ENCODE measurements at places on chromosomes 4 and X. TPM values are rescaled to one million over a fixed set of nuclear protein-coding genes. Genes with fewer than 3 reads are reported as not detected.

Gene WFS1
- total RNA-seq: 125 TPM

Gene CFI
- 29.1 TPM for total RNA-seq

Gene CD38
- total RNA-seq: 7.1 TPM

Gene SPANXN4
- not detected for total RNA-seq

Gene KCTD8
- total RNA-seq: 1.5 TPM

Gene NEUROG2
- total RNA-seq: not detected

Gene SEC24B
- total RNA-seq: 33.7 TPM

Gene PABPC4L
- 1.5 TPM for total RNA-seq

Gene GRIPAP1
- total RNA-seq: 42.5 TPM

Gene CENPI
- 5.2 TPM for total RNA-seq

Gene IL21
- total RNA-seq: not detected

Gene GAB3
- 7.5 TPM for total RNA-seq

Gene RHOXF2
- not detected for total RNA-seq

Gene MGARP
- 1.4 TPM for total RNA-seq

Gene NRK
- total RNA-seq: under 0.01 TPM

Gene GRIA2
- total RNA-seq: 11.5 TPM

Gene EFHC2
- total RNA-seq: 5.2 TPM

Gene CT45A10
- not detected for total RNA-seq

Gene CEP135
- 3.5 TPM for total RNA-seq

Gene DCAF8L2
- total RNA-seq: not detected

Gene TRIM60
- total RNA-seq: not detected

Gene CRLF2
- 0.44 TPM for total RNA-seq

Gene KCNE5
- not detected for total RNA-seq

Gene DDIT4L
- 3.5 TPM for total RNA-seq

Gene UBQLN2
- 22.2 TPM for total RNA-seq

Gene C4orf33
- total RNA-seq: 3.3 TPM

Gene RHOXF2B
- not detected for total RNA-seq

Gene INTS6L
- total RNA-seq: 14.9 TPM

Gene RAB40AL
- not detected for total RNA-seq

Gene GYPE
- not detected for total RNA-seq

Gene IL2
- total RNA-seq: not detected

Gene TBX22
- total RNA-seq: not detected

Gene SPIN4
- total RNA-seq: 2.5 TPM

Gene HSD17B13
- total RNA-seq: 1.7 TPM

Gene RIBC1
- 0.42 TPM for total RNA-seq

Gene TBL1X
- total RNA-seq: 19.0 TPM

Gene TCEAL6
- not detected for total RNA-seq

Gene MUC7
- not detected for total RNA-seq

Gene OTC
- not detected for total RNA-seq

Gene NAA11
- total RNA-seq: not detected

Gene NXF2B
- not detected for total RNA-seq

Gene FIP1L1
- total RNA-seq: 43.2 TPM

Gene PGRMC1
- total RNA-seq: 201 TPM

Gene FGF2
- total RNA-seq: 21.6 TPM

Gene ENPP6
- 12.6 TPM for total RNA-seq

Gene COX18
- total RNA-seq: 16.7 TPM

Gene CACNA1F
- under 0.01 TPM for total RNA-seq

Measured in tibial nerve (tissue), 4 donors.